Progenitor cell of endocrine pancreas (in vitro differentiated cells): ENCODE measurements at places on chromosomes 11 and 22. TPM values are rescaled to one million over a fixed set of nuclear protein-coding genes. Genes with fewer than 3 reads are reported as not detected.

Gene FDXACB1
- total RNA-seq, result 2.8 and 3.0 TPM in 2 replicates

Gene ABTB2
- total RNA-seq, result 16.0 and 19.5 TPM in 2 replicates

Gene CYP2D6
- 8.0 and 10.3 TPM in 2 replicates for total RNA-seq

Gene NLRP14
- total RNA-seq, result 0.26 and 0.29 TPM in 2 replicates

Gene FGF3
- not detected in 2 replicates for total RNA-seq
